Lower lobe of right lung (tissue), 2 donors: ENCODE measurements at places on chromosomes 5 and 9. TPM values are rescaled to one million over a fixed set of nuclear protein-coding genes. Genes with fewer than 3 reads are reported as not detected.

Gene RANBP3L
- total RNA-seq = 2.8 TPM

Gene ZFAND5
- 206 TPM for total RNA-seq

Gene CKMT2
- total RNA-seq = 1.4 TPM

Gene TLX3
- not detected for total RNA-seq

Gene TMEM250
- total RNA-seq = 31.2 TPM

DNA sequence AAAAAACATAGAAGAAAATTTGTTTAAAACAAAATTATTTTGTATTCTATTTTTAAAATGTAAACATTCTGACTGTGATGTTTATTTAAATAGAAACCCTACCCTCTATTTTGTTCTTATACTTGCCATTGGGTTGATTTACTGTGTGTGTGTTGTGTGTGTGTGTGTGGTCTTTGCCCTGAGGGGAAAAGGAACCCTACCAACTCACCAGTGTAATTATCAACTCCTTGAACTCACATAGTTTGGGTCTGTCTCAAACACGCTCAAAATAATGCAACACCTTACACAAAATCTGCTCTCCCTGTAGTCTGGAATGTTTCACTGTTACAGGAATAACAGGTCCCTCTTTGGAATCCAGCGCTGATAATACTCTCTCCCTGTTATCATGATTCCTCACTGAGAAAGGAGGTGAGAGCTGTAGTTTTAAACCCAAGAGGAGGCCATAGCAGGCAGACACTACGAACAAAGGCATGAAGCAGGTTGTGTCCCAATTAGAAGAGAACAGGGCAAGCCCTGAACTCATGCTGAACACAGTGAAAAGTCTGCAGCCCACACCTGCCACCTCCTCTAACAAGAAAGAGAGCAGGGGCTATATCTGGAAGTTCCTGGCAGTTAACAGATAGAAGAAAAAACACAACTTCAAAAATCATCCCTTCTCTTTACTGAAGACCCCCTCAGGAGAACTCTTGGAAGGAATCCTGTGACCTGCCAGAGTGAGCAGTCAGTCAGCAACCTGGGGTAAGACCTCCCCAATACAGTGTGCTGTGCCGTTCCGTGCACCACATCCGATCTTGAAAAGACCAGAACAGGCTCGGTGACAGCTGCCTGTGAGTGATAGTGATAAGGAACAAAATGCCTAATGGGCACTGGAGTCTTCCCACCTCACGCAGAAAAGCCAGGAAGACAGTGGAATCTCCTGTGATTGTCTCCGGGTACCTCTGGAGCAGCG, 608.1 kb upstream of the ADAMTS16 start:
- no peak overlapping the region for H3K27ac ChIP-seq
- no peak for DNase-seq
- no peaks in the 10 kb centered on the region for H3K27me3 ChIP-seq
- H3K36me3 ChIP-seq = no peaks in the 10 kb centered on the region

DNA sequence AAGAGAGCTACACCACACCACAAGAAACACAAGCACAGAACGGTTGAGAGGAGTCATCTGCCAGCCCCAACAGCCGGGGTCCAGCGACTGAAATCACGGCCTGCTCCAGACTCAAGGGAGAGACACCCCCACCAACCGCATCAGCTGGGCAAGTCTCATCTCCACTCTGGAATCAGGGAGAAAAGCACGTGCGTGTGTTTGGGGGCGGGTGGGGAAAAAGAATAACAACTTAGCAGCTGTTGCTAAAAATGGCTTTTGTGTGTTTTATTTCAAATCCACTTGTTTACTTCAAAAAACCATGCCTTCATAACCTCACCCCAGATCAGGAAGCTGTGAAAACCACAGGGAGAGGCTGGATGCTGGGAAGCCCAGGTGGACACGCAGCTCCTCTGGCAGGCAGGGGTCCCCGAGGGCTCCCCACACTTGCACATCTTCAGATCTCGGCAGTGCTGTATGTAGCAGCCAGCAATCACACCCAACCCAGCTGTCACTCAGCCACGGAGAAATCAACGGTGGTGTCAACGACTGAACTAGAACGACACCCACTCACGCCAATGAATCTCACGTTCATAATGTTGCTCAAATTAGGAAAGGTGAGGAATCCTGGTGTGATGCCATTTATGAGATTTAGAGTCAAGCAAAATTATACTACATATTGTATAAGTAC, 19.0 kb downstream of the PNPLA7 start:
- H3K27me3 ChIP-seq = no peaks in the 10 kb centered on the region
- H3K27ac ChIP-seq = no peak overlapping the region
- no peaks in the 10 kb centered on the region for H3K36me3 ChIP-seq
- DNase-seq = no peak

DNA sequence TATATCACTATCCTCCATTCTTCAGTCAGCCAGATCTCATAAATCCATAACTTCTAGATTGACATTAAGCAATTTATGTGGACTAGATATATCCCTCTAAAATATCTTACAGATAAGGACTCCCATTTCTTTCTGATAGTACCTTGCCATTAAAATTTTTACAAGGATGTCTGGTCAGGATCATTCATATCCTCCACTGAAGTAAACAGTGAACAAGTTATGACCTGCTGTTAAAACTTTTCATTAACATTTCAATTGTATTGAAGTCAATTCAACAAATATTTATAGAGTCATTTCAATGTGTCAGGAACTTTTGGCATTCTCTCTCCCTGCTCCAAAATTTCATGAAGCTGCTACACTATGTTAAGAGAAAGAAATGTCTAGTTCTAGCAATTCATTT, 1159.6 kb downstream of the CDH12 start:
- no peak overlapping the region for H3K4me3 ChIP-seq
- no peak overlapping the region for H3K27ac ChIP-seq
- no peaks in the 10 kb centered on the region for H3K4me1 ChIP-seq
- DNase-seq = no peak
- H3K36me3 ChIP-seq = no peaks in the 10 kb centered on the region

DNA sequence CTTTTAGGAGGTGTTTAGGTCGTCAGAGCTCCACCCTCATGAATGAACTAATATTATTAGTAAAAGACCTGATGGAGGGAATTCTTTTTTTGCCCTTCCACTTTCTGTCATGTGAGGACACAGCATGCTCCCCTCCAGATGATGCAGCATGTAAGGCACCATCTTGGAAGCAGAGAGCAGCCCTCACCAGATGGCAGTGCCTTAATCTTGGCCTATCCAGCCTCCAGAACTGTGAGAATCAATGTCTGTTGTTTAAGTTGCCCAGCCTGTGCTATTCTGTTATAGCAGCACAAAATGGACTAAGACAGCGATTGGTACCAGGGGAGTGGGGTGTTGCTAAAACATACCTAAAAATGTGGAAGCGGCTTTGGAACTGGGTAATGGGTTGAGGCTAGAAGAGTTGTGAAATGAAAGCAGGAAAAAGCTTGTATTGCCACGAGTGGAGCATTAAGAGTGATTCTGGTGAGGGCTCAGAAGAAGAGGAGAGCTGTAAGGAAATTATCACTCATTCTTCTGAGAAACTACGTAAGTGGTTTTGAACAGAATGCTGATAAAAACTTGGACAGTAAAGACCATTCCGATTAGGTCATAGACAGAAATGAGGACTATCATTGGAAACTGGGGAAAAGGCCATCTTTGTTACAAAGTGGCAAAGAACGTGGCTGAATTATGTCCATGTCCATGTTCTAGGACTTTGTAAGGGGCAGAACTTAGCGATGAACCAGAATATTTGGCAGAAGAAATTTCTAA, 28.6 kb downstream of the PTPDC1 start:
- H3K27ac ChIP-seq = no peak overlapping the region
- H3K4me3 ChIP-seq = no peak overlapping the region
- no peaks in the 10 kb centered on the region for H3K36me3 ChIP-seq
- H3K27me3 ChIP-seq = no peaks in the 10 kb centered on the region

DNA sequence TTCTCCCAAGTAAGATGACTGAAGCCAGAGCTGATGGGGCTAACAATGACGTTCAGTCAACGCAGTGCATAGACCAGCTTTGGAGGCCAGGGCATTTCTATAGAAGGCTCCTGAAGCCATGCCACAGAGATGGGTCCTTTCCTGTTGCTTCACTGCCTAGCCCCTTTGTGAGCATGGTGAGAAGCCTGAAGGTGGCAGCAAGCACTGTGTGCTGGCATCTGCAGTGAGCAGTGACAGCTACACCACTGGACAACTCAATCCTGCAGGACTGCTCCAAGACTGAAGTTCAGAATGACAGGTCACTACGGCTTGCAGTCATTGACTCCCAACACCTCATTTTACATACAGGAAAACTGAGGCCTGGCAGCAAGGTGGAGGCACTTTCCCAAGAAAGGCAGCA, 229.0 kb downstream of the TSSK1B start:
- no peak overlapping the region for H3K27ac ChIP-seq
- peaks cover 16% of the 10 kb centered on the region for H3K4me1 ChIP-seq
- no peak overlapping the region for H3K4me3 ChIP-seq
- H3K36me3 ChIP-seq = no peaks in the 10 kb centered on the region
- no peaks in the 10 kb centered on the region for H3K27me3 ChIP-seq

- H3K4me3 ChIP-seq = no peak overlapping the region
- DNase-seq = no peak
- no peak overlapping the region for H3K27ac ChIP-seq
- H3K4me1 ChIP-seq = peaks cover 66% of the 10 kb centered on the region
- H3K36me3 ChIP-seq = no peaks in the 10 kb centered on the region
- H3K27me3 ChIP-seq = no peaks in the 10 kb centered on the region
Measured at GRCh38 chr9:121275781-121276658, 8.1 kb downstream of the GSN start.

DNA sequence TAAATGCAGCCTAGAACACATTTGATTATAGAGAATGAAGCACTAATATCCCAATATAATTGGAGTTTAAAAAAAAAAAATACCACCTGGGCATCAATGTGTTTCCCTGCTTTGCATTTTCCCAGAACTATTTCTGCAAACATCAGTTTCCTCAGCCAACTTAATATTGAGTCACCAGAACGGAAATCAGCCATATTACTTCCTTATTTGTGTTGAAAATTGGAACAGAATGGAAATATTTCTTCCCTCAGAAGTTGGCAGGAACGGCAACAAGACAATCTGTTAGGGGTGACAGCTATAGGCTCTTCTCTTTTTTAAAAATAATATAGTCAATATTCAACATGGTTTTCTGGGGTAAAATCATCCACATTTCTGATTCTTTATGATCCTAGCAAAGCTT, 4.0 kb downstream of the MFAP3 start:
- H3K27ac ChIP-seq = no peak overlapping the region
- no peak overlapping the region for H3K4me3 ChIP-seq
- H3K36me3 ChIP-seq = peaks cover 7% of the 10 kb centered on the region
- peaks cover 47% of the 10 kb centered on the region for H3K4me1 ChIP-seq
- no peak for DNase-seq

- peak overlapping the region; percentile 56 for H3K27ac ChIP-seq
- peaks cover 3% of the 10 kb centered on the region for H3K36me3 ChIP-seq
- peak overlapping the region; percentile 2 for H3K4me3 ChIP-seq
- H3K27me3 ChIP-seq = no peaks in the 10 kb centered on the region
Measured at GRCh38 chr9:128280084-128280622, 4.1 kb downstream of the SWI5 start.

DNA sequence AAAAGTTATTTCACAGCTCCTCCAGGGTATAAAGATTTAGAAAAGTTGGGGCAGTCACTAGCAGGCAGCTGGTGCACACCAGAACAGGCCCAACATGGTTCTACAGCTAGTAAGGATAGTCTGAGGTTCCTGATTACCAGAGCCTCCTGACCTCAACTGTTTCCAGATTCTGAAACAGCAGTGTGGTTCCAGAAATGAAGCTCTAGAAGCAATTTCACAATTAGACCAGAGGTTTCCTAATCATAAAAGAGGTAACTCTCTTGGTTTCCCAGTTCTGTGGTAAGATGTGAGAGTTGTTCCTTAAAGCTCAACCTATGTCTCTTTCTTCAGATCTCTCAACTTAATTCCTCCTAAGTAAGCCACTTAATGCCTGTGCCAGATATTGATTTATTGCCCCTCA, 11.9 kb downstream of the AGTPBP1 start:
- peaks cover 11% of the 10 kb centered on the region for H3K4me1 ChIP-seq
- no peaks in the 10 kb centered on the region for H3K27me3 ChIP-seq
- H3K36me3 ChIP-seq = no peaks in the 10 kb centered on the region
- DNase-seq = no peak
- no peak overlapping the region for H3K4me3 ChIP-seq

DNA sequence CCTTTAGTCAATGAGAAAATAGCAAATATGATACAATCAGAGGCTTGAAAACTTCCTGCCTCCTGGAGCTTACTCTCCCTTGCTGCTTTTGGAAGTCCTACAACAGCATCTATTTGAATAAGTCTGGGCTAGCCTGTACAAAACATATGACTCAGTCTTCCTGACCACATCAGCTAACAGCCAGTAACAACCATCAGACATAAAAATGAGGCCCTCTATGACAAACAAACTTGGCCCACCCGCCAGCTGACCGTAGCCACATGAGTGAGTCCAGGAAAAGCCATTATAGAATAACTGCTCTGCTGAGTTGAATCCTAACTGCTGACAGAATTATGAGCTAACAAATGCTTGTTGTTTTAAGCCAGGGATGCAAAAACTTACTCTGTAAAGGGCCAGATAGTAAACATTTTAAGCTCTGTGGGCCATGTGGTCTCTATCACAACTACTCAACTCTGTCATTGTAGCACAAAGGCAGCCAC, 347.6 kb downstream of the PTPRD start:
- no peaks in the 10 kb centered on the region for H3K27me3 ChIP-seq
- no peaks in the 10 kb centered on the region for H3K36me3 ChIP-seq
- H3K4me1 ChIP-seq = no peaks in the 10 kb centered on the region
- no peak overlapping the region for H3K4me3 ChIP-seq

DNA sequence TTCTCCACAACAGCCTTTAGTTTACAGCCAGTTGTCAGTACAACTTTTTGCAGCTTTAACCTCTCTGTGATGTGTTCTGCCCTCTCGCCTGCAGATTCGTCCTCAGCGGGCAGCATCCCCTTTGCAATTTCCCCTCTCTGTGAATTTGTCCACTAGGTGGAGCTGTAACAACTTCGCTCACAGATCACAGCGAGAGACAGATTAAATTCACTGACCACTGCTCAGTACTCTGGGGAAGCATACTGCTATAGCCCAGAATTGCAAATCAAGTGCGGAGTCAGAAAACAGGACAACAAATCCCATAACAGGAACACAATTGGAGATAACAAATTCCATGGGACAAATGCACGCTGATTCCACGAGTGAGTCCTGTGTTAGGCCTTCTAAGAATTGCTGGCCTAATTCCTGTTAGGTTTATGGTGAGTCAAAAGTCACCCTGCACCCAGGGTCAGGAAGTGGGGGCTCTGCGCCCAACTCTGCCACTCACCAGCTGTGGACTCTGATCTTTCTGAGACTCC, 2124.9 kb downstream of the MAT2B start:
- no peaks in the 10 kb centered on the region for H3K36me3 ChIP-seq
- no peaks in the 10 kb centered on the region for H3K27me3 ChIP-seq
- H3K27ac ChIP-seq = no peak overlapping the region
- H3K4me3 ChIP-seq = no peak overlapping the region
- H3K4me1 ChIP-seq = no peaks in the 10 kb centered on the region

DNA sequence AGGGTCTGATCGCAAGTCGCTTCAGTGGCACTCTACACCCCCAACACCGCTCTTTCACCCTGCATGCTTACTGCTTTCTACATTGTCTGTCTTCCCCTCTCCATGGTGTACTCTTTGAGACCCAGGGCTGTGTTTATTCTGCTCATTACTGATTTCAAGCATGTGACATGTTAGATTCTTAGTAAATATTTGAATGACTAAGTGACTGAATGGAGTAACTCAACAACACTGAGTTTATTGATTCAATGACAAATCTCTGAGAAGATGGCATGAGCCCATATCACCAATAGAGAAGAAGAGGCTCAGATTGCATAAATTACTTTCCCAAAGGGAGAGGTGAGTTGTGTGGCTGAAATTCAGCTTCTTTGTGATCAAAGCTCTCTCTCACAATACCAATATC, 89.7 kb upstream of the OSMR start:
- H3K36me3 ChIP-seq = no peaks in the 10 kb centered on the region

GRCh38 chr5:89572696-89573095, 689.7 kb upstream of the MEF2C start:
- no peaks in the 10 kb centered on the region for H3K27me3 ChIP-seq
- no peak overlapping the region for H3K4me3 ChIP-seq
- H3K27ac ChIP-seq = no peak overlapping the region
- H3K36me3 ChIP-seq = no peaks in the 10 kb centered on the region
- no peaks in the 10 kb centered on the region for H3K4me1 ChIP-seq
